ENCODE measurements at places on chromosomes 1 and 21.

GRCh38 chr1:108527837-108528236 lies 32.1 kb upstream of the EEIG2 start:
- DNase-seq, result no peak

DNA sequence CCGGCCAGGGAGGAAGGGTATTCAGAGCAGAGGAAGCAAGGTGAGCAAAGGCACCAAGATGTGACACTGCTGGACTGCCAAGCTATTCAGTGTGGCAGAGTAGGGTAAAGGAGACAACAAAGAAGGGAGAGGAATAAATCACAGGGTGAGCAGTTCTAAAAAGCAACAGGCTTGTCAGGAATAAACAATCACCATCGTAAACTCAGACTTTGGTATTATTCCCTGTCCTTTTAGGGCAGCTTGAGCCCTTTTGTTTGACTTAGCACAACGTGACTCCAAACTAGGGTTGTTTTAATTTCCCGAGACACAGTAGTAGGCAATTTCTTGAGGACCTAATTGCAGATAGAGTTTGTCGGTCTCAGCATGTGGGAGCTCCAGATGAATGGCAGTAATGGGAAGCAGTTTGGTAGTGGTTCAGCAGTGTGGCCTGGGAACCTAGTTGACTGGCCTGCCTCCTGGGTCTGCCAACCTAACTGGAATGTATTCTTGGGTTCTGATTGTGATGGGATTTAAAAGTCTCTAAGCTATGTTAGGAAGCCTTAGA lies 4.3 kb downstream of the CR1L start:
- no peak for DNase-seq

- no peak for DNase-seq
These were observed 103.2 kb upstream of the DYNLT5 start for GRCh38 chr1:66648901-66649595.

DNA sequence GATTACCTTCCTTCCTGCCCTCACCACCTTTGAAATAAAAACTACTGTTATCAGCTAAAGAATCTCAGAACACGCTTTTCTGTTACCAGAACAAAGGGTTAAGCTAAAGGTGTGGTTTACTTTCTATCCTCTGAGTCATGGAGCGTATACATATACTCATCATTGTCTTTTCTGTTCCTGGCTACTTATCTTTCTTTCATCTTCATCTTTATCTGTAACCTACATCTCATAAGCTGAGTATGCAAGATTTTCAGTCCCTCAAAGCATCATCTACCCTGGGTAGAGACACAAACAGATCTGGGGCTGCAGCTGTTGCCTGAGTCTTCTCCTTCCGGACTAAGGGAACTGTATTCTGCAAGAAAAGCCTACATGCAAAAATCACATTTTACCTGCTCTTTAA lies 75.6 kb downstream of the LMO4 start:
- DNase-seq, result no peak

DNA sequence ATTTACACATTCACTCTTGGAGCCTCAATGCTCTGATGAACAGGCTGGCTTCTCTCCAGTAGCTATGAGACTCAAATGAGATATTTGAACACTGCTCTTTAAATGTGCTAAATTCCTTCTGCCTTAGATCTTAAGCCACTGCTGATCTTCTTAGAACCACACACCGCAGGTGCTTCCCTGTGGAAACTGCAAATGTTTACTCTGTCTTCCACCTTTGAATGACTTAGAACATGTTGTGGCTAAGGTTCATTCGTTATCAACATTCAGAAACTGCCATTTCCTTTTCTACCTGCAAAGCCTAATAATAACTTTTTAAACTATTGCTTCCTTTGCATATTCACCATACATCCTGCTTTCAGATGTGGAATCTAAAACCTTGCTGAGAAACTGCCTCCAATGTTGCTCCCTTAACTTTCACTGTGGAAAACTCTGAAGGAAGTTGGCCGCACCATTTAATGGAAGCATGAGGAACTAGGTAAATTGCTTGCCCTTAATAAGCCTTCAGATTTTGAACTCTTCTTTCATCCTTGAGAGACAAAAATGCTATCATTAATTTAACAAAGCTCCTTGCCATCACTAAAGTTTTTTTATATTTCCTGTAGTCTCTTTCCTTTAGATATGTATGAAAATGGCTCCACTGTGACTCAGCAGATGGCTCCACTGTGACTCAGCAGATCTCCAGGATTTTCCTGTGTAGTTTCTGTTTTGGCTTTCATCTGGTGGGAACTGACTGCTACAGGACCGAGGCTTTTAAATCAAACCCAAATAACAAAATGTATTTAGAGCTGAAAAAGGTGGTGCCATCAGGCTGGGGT lies 143.8 kb downstream of the TNFSF18 start:
- DNase-seq, result no peak

Measured in NCI-H1048 (cell line).